CD4-positive, alpha-beta T cell (primary cell): ENCODE measurements at places on chromosomes 2 and 18.

- DNase-seq, result no peak
- H3K36me3 ChIP-seq, result no peaks in the 10 kb centered on the region
- H3K4me1 ChIP-seq, result peaks cover 5% of the 10 kb centered on the region
- H3K4me3 ChIP-seq, result no peak overlapping the region
- H3K27me3 ChIP-seq, result no peaks in the 10 kb centered on the region
- no peak overlapping the region for H3K27ac ChIP-seq
Measured at GRCh38 chr2:237156031-237156856, 70.6 kb downstream of the COPS8 start.

DNA sequence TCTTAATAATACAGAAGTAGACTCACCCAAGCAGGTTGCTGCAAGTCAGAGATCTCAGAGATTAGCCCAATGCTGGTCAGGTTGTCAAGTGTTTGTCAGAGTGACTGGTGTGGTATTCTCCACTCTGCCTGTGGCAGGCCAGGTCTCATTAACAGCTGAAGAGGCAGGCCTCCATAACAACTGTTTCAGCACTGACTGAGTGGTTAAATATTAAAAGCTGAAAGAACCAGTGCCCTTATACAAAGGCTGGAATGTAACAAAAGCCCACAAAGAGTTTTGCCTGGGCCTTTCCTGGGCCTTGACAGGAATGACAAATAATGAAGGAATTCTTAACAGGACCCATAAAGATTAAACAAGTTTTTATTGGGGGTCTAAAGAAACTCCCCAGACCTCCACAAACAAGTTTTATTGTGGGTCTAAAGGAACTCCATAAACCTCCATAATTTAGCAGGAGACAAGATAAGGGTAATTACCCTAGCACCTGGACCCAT is 26.8 kb downstream of the SULT1C2 start:
- no peak overlapping the region for H3K27ac ChIP-seq
- DNase-seq, result no peak
- H3K27me3 ChIP-seq, result no peaks in the 10 kb centered on the region
- no peak overlapping the region for H3K4me3 ChIP-seq
- H3K36me3 ChIP-seq, result no peaks in the 10 kb centered on the region
- no peaks in the 10 kb centered on the region for H3K4me1 ChIP-seq

DNA sequence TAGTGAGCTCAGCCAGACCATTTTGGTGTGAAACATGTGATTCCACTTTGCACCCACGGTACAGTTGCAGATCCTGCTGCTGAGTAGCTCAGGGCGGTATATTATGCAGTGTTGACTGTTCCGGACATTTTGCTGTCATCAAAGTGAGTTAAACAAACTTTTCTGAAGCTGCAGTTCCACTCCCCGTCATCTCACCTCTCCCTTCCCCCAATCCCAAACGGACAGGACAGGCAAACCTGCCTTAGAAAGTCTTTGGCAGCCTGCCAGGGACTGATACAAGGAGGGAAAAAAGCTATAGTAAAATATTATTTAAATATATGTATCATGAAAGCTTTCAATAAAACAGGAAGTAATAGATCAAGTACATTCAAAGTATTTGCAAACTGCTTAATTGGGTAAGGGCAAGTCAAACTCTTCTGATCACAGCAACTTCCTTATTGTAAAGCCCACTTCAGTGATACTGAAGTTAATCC is 35.5 kb upstream of the SP5 start:
- DNase-seq, result no peak
- no peaks in the 10 kb centered on the region for H3K36me3 ChIP-seq
- no peak overlapping the region for H3K27ac ChIP-seq
- no peak overlapping the region for H3K4me3 ChIP-seq

- no peaks in the 10 kb centered on the region for H3K36me3 ChIP-seq
- H3K4me3 ChIP-seq, result no peak overlapping the region
- H3K27me3 ChIP-seq, result no peaks in the 10 kb centered on the region
- no peak for DNase-seq
- no peak overlapping the region for H3K27ac ChIP-seq
Measured at GRCh38 chr2:23912054-23912453, 14.9 kb downstream of the ATAD2B start.

DNA sequence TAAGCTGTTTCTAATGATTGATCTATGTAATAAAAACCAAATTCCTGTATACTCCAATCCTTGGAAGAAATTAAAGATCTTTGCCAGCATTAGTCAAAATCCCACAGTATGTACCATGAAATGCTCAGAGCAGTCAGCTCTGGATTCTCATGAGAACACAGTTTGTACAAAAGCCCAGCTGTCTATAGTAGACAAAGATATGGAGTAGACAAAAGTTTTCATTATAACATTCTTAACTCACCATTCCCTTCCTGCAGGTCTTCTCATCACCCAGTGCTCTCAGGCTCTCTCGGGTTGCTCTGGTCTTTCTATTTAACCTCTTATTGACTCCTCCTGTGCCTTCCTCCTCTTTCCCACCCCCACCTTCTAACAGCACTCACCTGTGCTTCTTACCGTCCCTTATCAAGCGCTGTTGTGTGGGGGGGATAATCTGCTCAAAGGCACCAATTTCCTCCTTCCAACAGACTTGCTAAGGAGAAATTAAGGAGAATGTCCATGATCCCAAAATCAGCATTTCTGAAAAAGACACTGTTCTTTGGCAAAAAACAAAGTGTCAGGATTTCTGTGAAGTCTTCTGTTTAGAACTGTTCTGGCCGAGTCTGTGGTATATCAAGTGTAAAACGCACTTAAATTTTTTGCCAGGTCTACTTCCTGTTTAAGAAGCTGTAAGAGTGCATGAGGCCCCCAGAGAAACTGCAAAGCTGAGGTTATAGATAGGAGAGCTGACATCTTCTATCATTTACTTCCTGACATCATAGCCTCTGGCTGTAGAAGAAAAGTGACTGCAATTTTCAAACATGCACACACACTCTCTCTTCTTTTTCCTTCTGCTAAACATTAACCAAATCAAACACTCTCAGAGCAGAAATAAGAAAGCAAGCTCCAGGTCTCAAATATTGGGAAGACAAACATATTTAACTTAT is 144.1 kb downstream of the EVA1A start:
- peak overlapping the region; percentile 42 for H3K4me3 ChIP-seq
- H3K27me3 ChIP-seq, result no peaks in the 10 kb centered on the region
- no peak for DNase-seq
- H3K4me1 ChIP-seq, result no peaks in the 10 kb centered on the region

DNA sequence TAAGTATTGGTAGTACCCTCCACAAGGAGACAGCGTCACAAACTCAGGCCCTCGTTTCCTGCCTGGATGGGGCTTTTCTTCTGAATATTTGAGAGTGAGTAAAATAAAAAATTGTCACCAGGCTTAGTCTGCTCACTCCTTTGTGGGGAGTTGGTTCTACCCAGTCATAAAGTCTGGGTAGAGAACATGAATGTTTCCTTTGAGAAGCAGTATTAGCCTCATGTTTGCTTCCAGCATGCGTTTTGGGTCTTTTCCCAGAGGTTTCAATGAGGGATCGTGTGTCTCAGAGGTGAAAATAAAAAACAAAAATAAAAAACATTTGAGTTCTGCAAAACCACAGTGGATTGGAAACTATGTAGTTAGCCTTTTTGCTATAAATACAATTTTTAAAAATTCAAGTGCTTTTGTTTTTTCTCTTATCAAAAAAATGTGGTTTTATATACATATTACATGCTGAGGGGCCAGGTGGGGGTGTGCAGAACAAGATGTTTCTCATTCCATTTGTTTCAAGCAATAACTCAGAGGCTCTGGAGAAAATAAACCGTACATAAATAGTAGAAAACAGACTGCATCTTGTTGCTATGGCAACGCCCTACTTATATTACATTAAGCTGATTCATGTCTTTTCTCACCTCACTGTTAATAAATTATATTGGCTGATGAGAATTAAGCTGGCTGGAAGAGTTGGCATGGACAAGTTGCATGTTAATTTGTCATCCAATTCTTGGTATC is 225.4 kb upstream of the FBXO11 start:
- H3K36me3 ChIP-seq, result no peaks in the 10 kb centered on the region

- no peaks in the 10 kb centered on the region for H3K36me3 ChIP-seq
- H3K4me1 ChIP-seq, result no peaks in the 10 kb centered on the region
- H3K27me3 ChIP-seq, result no peaks in the 10 kb centered on the region
- no peak overlapping the region for H3K4me3 ChIP-seq
- DNase-seq, result no peak
Measured at GRCh38 chr18:73613706-73614340, 533.8 kb downstream of the FBXO15 start.

DNA sequence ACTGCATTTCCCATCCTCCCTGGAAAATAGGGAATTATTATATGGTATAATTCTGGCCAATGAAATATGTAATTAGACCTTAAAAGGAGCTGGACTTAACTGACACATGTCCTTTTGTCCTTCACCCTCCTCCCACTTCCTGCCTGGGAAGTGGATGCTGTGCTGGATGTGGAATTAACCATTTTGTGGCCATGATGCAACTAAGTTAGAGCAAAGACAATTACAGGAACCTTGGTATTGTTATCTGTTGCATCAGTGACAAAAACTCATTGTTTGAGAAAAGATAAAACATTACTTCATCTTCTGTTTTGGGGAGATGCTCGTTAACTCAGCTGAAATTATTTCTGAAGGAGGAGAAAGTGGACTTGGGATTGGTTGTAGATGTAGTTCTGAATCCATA is 227.7 kb upstream of the BOD1L2 start:
- H3K4me3 ChIP-seq, result no peak overlapping the region
- no peak overlapping the region for H3K27ac ChIP-seq
- no peaks in the 10 kb centered on the region for H3K36me3 ChIP-seq
- no peaks in the 10 kb centered on the region for H3K27me3 ChIP-seq

DNA sequence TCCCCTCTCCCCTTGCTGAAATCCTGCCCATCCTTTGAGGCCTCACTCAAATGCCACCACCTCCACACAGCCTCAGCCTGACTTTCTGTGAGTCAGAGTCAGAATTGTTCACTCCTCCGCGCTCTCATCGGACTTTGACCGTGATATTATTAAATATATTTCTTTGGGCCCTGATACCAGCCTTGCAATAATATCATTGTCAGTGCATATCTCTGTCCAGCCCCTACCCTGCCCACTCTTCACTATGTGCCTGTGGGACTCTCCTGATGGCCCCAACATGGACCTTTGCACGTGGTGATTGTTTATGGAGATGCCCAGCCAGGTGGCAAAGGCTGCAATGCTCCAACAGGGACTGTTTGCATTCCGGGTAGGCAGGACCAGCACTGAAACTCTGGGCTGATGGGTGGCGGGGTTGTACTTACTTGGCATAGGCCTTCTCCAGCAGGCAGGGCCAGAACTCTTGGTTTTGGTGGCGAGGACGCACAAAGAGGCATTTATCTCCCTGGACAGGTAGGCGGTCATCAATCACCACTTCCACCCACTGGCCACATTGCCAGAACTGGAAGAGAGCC is 37.3 kb downstream of the CAPN13 start:
- no peak overlapping the region for H3K4me3 ChIP-seq
- DNase-seq, result no peak
- no peak overlapping the region for H3K27ac ChIP-seq
- H3K4me1 ChIP-seq, result no peaks in the 10 kb centered on the region
- no peaks in the 10 kb centered on the region for H3K27me3 ChIP-seq

DNA sequence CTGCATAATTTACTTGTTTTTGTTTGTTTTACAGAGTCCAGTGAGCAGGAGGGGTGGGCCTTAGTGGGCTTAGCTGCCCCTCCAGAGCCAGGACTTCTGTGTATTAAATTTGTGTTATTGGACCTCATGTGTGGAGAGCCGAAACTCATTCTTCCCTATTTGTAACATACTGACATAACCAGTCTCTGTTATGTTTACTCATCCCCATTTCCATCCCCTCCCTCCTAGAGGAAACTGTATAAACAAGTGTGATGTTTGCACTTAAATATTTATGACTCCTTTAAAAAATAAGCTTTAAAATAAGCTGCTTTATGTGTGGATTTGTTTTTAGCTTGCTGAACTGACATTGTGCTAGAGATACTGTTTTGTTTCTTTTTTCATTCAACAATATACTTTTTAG is 13.8 kb downstream of the ZNF512 start:
- H3K27ac ChIP-seq, result no peak overlapping the region
- H3K27me3 ChIP-seq, result no peaks in the 10 kb centered on the region
- peaks cover 38% of the 10 kb centered on the region for H3K36me3 ChIP-seq
- DNase-seq, result no peak

DNA sequence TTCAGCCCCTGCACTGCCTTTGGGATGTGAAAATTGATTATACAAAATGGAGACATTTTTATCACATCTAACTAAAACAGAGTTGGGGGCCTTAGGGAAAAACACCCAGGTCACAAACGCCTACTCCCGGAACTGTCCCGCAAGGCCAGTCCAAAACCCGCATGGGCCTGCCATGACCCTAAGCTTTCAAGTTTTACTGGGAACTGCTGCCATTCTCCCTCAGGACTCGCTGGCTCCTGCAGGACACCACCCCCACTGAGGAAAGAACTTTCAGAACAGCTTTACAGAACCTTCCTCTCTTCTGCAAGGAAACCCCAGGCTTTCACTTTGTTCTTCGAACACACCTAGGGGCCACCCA is 320.4 kb upstream of the HS6ST1 start:
- H3K27me3 ChIP-seq, result no peaks in the 10 kb centered on the region
- no peak overlapping the region for H3K4me3 ChIP-seq
- H3K4me1 ChIP-seq, result no peaks in the 10 kb centered on the region
- DNase-seq, result no peak

GRCh38 chr18:43776997-43777396 is 499.7 kb upstream of the SYT4 start:
- no peak overlapping the region for H3K27ac ChIP-seq
- no peaks in the 10 kb centered on the region for H3K4me1 ChIP-seq
- H3K4me3 ChIP-seq, result no peak overlapping the region
- no peak for DNase-seq

- H3K4me3 ChIP-seq, result no peak overlapping the region
- no peaks in the 10 kb centered on the region for H3K4me1 ChIP-seq
- no peaks in the 10 kb centered on the region for H3K36me3 ChIP-seq
- H3K27ac ChIP-seq, result no peak overlapping the region
- no peak for DNase-seq
Measured at GRCh38 chr2:59806486-59806885, 747.0 kb downstream of the BCL11A start.
